HuH-7 (cell line): ENCODE measurements at places on chromosomes 12 and 14.

DNA sequence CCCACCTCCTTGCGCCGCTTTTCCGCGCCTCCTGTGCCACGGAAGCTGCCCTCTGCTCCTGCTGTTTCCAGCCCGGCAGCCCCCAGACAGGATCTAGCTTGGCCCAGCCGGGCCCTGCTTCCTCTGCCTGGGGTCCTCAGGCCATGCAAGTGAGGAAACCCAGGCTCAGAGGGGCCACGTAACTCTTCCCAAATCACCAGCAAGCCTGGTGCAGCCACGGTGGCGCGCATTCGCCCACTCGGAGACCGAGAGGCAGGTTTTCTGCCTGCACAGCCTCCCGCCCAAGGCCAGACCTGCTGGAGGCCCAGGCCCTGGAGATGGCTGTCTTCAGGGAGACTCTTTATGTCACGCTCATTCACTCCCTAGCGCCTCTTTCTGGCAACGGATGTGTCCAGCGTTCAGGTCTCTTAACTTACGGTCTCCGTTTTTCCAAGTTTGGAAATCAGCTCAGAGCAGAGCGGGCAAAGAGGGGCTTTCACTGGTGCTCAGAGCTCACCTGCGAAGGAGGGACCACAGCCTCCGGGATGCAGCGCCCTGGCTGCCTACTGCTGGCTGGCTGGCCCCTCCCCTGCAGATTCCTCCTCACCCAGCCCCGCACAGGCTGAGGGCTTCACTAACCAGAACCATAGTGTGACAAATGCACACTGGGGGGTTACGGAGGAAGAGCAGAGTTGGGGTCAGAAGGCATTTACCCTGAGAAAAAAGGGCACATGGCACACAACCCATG lies 20.6 kb upstream of the CEP170B start:
- DNase-seq, result no peak

GRCh38 chr14:104723651-104724406 lies at the start of gene ADSS1:
Gene ADSS1 (plus strand): TSS chr14:104724229. CDS start chr14:104724271, 42 bp downstream.
- DNase-seq, result peak; percentile 88

DNA sequence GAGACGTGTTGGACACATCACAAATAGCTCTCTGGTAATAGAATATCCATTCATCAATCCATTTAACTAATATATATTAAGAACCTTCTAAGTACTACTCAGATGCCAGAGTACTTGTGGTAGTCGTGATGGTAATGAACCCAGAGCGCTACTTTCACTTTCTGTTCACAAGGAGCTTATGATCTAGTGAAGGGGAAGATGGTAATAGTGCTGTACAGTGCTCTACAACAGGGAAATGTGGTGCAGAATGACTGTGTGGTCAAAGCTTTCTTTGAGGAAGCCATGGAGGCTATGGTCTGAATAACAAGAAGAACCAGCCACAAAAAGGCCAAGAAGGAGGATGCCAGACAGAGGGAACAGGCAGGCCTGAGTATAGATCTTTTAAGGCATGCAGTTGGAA lies 212.0 kb downstream of the PTPRO start:
- no peak for DNase-seq

GRCh38 chr12:3303410-3304136 lies 187.4 kb upstream of the PRMT8 start:
- DNase-seq, result no peak

DNA sequence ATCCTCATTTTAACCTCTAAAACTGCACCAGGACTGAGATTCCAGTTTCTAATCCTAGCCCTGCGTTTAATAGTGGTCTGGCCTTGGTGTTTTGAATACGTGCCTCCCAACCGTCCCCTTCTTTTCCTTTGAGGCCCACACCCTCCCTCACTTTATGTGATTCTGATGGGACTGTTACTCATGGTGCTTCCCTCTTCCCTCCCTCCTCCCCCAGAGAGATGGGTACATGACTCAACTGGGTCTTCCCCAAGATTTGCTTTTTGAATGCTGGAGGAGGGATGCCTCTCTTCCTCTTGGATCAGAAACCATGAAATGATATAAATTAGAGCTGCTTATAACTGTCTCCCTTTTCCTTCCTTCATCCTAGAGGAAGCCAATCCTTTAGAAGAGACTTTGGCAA lies 8.2 kb upstream of the PPP2R5E start:
- no peak for DNase-seq

GRCh38 chr14:69153152-69153872 lies 393 bp upstream of the DCAF5 start:
- DNase-seq, result peak; percentile 91

DNA sequence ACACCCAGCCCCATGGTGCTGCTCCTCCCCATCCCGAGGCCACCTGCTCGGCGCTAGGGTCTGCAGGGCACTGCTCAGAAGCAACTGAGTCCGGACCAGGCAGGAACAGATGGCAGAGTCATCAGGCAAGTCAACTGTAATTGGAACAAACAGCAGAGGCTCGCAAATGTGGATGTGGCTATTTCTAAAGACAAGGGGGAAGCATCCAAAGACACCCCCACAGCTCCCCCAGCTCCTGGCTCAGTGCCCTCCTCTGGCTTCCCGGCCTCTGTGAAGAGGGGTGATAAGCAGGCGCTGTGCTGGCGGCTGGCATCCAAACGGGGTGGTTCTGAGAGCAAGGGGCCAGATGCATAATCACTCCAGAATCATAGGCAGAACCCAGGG lies 125.6 kb downstream of the PIWIL1 start:
- DNase-seq, result no peak

DNA sequence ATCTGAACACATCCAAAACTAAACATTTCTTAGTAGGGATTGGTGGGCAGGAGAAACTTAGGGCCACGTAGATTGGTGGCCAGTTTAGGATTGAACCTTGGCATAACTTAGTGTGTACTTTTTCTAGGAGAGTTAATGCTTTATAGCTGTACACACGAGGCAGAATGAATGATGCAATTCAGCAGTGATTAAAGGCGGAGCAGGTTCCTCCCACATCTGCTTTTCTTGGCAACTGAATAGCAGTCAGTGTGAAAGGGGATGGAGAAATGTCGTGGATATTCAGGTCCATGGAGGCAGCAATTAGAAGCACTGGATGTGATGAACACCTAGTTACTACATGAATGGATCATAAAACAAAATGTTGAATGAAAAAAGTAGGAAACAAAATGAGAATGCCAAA lies 493.8 kb downstream of the FUT8 start:
- DNase-seq, result no peak

DNA sequence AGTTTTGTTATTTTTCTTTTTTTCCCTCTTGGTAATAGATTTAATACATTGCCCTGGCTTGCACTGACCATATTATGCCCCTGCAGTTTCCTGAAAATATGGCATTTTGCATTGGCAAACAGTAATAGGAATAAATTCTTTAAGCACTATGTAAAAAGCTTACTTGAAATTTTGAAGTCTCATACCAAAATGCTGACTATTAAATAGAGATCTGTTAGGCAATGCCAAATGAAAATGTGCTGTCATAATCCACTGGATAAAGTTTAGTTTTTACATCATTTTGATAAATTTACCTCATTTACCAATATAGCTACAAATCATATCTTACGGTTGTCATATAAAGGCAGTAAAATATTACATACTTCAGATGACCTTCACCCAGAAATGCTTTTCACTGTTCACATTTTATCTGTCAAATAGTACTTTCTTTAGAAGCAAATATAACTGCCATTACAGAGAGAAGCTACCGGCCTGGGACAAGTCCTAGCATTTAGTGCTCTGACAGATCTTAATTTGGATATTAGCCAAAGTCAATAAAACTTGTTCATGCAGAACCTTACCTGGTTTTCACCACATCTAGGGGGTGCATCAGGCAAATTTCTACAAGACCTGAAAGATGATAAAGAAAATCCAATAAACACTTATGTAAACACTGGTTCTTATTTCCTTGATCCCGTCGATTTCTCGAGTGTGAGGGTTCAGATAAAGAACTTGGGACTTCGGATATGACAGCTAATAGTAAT lies 212.9 kb downstream of the PAX9 start:
- DNase-seq, result no peak

DNA sequence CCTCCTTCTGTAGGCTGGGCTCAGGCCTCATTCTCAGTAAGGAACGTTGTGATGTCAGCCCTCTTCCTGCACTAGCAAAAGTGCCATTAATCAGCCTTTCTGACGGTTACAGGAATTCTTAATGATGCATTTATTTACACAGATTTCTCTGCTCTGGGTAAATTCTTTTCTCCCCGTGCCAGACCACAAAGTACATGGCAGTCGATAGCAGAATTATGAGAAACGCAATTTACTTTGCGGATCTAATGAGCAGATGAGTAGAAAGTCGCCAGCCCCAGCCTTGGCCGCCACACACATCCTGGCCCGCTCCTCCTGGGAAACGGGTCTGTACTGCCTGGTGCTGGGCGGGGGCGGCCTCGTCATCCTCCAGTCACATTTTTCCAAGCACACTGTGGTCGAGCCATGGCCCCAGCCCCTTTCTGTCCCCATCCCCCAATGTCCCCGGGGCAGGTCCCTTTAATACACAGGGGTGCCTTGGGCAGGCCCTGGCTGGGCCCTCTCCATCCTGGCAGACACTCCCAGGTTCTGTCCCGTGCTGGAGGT lies 25.9 kb downstream of the NOC4L start:
- no peak for DNase-seq

GRCh38 chr12:100058482-100059029 lies 73.8 kb upstream of the ANKS1B start:
- DNase-seq, result peak; percentile 5

DNA sequence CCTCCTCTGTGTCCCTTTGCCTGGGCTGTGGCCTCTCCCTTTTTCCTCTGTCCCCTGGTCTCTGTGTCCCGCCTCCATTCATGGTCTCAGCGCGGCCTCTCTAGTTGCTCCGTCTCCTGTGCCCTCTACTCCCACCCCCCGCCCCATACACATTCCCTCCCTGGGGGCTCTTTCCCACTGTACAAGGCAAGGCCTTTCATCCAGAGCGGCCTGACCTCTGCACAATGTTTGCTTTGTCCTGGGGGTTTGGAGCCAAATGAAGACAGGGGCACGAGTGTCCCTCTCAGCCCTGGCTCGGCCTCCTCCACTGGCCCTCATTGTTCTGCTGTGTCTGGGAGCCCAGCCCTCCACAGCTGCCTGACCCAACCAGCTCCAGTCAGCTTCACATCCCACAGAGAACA lies 678.6 kb downstream of the BCL11B start:
- DNase-seq, result no peak

DNA sequence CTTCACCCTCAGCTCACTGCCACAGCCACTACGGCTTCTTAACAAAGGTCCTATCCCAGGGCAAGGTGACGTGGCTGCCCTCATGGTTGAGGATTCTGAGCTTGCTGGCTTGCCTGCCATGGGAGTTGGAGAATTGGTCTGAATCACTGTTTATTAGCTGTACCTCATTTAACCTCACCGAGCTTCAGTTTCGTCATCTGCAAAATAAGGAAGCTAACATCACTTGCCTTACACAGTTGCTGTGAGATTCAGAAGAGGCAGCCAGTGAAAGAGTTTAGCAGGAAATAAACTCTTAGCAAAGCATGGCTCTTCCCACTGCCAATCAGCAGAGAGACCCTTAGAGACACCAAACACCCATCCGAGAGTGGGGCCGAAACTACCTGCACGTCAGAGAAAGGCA lies 90.1 kb upstream of the KCNA1 start:
- DNase-seq, result no peak

DNA sequence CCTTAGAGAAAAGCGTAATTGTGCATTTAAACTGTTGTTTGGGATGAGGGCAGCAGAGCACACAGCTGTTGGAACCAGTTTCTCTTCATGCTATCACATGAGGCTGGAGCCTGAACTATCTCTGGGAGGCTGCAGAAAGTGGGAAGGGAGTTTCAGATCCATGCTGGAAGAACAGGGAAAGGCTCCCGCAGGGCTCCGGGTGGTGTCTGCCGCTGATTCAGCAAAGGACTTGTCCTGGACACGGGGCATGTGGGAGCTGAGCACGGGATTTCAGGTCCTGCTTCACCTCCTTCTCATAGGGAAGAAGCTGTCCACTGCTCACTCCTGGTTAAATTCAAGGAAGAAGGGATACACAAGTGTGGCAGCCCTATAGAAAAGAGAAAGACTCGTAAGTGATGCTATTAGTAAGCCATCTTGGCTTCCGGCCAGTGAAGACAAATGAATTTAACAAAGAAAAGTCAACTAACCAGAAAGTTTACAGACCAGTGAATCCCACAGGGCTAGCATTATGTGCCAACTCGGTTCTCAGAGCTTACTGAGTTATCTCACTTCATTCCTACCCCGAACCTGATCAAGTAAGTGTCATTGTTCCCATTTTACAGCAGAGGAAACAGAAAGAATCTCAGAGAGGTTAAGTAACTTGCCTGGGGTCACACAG lies 6.7 kb upstream of the FZD10 start:
- no peak for DNase-seq

- no peak for DNase-seq
Observed at GRCh38 chr12:52242442-52243258, 9.6 kb downstream of the KRT7 start.

DNA sequence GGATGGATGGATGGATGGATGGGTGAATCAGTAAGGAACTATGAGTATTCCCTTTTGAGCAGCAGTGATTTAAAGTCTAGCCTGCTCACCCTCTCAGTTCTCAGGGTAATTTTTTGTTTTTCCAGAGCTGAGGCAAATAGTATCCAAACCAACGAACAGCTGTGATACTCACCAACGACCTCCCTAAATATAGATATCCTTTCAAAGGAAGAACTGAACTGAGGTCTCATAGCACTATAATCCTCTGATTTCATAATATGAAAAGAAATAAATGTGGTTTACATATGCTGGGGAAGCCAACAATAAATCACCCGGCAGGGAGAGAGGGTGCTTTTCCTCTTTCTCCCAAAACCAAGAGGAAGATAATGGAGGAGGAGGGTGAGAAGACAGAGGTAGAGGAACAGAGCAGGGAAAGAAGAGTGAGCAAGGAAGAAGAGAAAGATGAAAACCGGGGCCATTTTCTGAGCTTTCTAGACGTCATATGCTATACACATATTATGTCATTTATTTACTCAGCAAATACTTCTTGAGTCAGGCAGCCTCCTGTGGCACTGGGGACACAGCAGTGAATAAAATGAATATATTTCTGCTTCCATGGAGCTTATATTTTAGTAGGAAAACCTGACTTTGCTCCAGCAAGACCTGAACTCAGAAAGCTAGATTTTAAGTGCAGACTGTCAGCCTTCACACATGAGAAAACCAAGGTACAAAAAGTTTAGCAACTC lies 710.7 kb upstream of the TBX3 start:
- DNase-seq, result no peak

GRCh38 chr14:59161561-59162175 lies 26.8 kb upstream of the DAAM1 start:
- peak; percentile 10 for DNase-seq

DNA sequence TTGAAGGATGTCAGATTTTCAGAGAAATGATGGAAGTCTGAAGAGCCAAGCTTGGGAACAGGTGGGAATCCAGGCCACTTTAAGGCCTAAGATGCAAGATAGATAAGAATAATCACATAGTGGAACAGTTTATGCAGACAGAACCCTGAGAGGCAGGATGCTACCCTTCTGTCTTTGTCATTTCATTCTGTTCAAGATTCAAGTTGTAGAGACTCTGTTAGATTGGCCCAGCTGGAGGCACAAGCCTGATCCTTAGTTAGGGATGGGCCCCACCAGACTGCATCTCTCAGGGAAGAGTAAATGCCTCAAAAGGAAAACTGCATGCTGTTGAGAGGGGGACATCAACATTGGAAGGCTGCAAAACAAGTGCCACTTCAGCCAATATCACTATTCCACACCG lies 287.0 kb downstream of the PCNX1 start:
- DNase-seq, result no peak
